Activated CD4-positive, alpha-beta memory T cell treated with anti-CD3 and anti-CD28 coated beads, Interleukin-2, amount 10 ng/mL, durations not matched to agents 7 days and 5 days (primary cell): ENCODE measurements at places on chromosomes 11 and 22. TPM values are rescaled to one million over a fixed set of nuclear protein-coding genes. Genes with fewer than 3 reads are reported as not detected.

GRCh38 chr11:41119484-41119883 is 340.0 kb downstream of the LRRC4C start:
- H3K27ac ChIP-seq = no peak overlapping the region
- no peaks in the 10 kb centered on the region for H3K27me3 ChIP-seq
- H3K4me3 ChIP-seq = no peak overlapping the region
- no peaks in the 10 kb centered on the region for H3K36me3 ChIP-seq

DNA sequence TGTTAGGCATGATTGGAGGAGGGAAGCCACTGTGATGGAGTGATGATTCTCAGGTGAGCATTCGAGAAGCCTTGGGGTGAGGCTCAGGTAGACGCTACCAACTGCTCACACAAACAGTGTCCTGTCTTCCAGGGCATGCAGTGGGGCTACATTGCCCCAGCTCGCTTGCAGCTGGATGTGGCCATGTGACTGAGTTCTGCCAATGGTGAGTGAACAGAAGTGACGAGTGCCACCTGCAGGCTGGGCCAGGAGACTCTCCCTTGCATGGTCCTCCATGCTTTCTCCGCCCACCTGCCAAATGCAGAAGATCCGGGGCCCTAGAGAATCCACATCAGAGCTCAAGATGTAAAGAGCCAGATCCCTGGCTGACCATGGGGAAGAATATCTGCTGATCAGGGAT is 195.9 kb downstream of the BCR start:
- no peaks in the 10 kb centered on the region for H3K36me3 ChIP-seq
- peaks cover 6% of the 10 kb centered on the region for H3K27me3 ChIP-seq
- no peak overlapping the region for H3K27ac ChIP-seq

DNA sequence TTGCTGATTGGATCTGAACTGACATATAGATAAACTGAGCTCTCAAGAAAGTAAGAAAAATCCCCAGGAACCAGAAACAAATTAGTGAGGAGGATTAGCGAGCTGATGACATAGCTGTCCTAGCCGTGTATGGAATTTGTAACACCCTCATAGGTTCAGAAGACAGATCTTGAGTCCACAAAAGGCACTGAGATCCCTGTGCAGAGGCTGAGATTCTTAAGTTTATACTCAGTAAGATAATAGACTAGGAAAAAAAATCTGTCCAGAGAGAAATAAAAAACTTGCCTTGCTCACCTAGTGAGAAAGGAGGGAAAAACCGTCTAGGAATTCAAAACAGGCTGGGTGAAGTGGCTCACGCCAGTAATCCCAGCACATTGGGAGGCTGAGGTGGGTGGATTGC is 4.6 kb downstream of the NUMA1 start:
- H3K27ac ChIP-seq = no peak overlapping the region
- H3K27me3 ChIP-seq = no peaks in the 10 kb centered on the region
- no peak for DNase-seq
- H3K36me3 ChIP-seq = peaks cover 42% of the 10 kb centered on the region
- H3K4me1 ChIP-seq = peaks cover 65% of the 10 kb centered on the region

- H3K27me3 ChIP-seq = no peaks in the 10 kb centered on the region
- no peaks in the 10 kb centered on the region for H3K4me1 ChIP-seq
- DNase-seq = no peak
- no peak overlapping the region for H3K4me3 ChIP-seq
These were observed 65.4 kb upstream of the ZC3H12C start for GRCh38 chr11:110027627-110028371.

DNA sequence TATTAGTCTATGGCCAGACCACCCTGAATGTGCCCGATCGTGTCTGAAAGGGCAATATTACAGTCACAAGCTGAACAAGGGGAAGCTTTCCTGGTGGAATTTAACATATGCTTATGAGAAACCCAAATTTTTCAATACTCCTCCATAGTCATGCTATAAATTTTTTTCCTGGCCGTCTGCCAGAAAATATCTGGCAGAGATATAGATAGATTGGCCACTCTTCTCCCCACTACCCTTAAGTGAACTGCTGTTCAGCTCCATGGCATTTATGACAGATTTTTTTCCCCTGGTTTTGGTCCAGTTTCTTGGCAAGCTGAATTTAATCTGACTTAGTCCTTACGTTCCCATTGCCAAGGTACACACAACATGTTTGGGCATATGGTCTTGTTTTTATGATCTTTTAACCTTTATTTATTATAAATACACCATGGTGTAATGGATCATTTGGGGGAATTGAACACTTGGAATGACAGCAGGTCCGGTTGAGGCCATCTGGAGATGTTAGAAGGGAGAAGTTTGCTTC is 328.5 kb downstream of the CNTN5 start:
- H3K4me3 ChIP-seq = no peak overlapping the region
- no peaks in the 10 kb centered on the region for H3K36me3 ChIP-seq
- H3K27ac ChIP-seq = no peak overlapping the region
- no peaks in the 10 kb centered on the region for H3K27me3 ChIP-seq
- no peak for DNase-seq

DNA sequence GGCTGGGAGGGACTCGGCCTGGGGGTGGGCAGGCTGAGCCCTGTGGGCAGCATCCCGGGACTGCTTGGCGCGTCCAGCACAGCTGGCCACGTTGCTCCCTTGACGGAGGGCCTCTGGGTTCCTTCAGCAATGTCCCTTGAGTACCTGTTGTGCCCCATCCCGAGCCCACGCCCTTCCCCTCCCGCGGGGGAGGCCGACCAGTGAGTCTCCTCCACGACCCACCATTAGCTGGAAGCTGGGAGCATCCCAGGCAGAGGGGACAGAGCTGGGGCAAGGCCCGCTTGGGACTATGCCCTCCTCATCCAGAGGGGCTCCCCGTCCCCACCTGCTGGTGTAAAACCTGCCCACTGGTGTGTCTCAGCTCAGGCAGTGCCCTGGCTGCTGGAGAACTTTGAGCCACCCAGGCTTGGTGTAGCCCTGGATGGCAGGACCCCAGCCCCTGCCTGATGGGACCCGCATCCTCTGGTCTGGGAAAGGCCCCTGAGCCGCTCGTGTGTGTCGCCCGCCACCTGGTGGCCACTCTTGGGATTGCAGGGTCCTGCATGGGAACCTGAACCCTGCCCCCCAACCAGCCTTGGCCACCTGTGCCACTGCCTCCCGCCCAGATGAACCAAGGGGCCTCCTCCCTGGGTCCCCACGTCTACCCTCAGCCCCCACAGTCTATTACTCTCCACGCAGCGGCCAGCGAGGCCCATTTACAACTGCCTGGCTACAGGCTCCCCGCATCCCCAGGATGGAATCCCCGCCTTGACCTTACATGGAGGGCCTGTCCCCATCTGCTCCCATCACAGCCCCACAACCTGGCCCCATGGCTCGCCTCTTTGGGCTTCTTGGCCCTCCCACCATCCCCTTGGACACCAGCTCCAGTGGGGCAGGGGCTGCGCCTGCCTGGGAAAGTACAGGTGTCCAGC is 16.6 kb upstream of the ARHGAP8 start:
- no peaks in the 10 kb centered on the region for H3K27me3 ChIP-seq
- no peaks in the 10 kb centered on the region for H3K4me1 ChIP-seq
- H3K4me3 ChIP-seq = no peak overlapping the region

OR4A16 gene
- not detected for total RNA-seq

- H3K36me3 ChIP-seq = no peaks in the 10 kb centered on the region
- peaks cover 24% of the 10 kb centered on the region for H3K4me1 ChIP-seq
- peak within 1 kb of the TSS; percentile 70 for H3K27ac ChIP-seq
- DNase-seq = peak; percentile 15
- H3K4me3 ChIP-seq = peak within 1 kb of the TSS; percentile 77
These were observed at the start of gene PRDM11 for GRCh38 chr11:45146072-45147016. TSS of gene PRDM11 (plus strand) at chr11:45146639. CDS start at chr11:45181767, 35,128 bp downstream.

DNA sequence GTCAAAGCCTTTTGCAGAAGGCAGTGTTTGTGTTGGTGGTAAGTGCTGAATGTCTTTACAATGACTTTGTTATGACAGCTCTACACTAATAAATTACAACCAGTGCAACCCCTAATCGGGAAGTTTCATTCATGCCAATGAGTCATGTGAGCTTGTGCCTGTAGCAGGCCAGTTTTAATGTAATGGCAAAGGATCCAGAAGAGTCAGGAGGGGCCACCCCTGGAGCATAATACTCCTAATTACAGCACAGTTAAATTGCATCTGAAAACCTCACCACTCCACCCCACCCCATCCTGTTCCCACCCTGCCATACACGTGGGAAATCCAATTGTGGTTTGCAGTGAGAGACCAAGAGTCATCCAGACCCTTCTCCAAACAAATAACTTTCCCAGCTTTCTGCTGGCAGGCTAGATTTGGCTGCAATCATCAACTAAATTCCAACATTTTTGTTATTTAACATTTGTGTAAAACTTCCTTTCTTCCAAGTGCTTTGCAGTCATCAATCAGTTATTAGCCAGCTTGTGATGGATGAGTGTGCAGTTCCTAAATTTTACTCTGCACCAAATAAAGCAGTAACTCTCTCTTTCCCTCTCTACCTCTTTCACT is 277.3 kb upstream of the FAT3 start:
- H3K27ac ChIP-seq = no peak overlapping the region
- no peaks in the 10 kb centered on the region for H3K27me3 ChIP-seq
- H3K4me3 ChIP-seq = no peak overlapping the region
- H3K4me1 ChIP-seq = no peaks in the 10 kb centered on the region

C11orf21 gene
- total RNA-seq = 66.0 TPM

POU2AF2 gene
- total RNA-seq = not detected
